ENCODE measurements at places on chromosomes 7 and 10. TPM values are rescaled to one million over a fixed set of nuclear protein-coding genes. Genes with fewer than 3 reads are reported as not detected.
A peak's percentile ranks its signal among the peaks of the same experiment; 100 is the strongest.

The PNLIPRP1 gene
- not detected for total RNA-seq

DNA sequence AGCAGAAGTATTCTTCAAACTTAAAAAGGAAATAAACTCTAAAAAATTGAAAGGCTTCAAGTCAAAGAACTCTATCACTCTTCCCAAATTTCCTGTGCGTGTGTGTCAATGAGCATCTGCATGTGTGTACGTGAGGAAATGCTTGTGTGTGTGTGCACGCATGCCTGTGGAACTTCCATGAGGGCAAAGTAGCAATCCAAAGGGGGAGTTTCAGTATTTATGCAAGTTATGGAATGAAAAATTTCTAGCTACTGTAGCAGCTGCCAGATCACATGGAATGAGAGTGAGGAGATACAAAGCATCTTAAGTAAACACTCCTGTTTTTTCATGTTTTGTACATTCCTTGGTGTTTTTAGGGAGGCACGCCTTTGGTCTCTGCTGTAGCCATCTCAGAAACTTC is 152.6 kb downstream of the RAPGEF5 start:
- DNase-seq = no peak

The COBL gene
- total RNA-seq = 36.0 TPM

DNA sequence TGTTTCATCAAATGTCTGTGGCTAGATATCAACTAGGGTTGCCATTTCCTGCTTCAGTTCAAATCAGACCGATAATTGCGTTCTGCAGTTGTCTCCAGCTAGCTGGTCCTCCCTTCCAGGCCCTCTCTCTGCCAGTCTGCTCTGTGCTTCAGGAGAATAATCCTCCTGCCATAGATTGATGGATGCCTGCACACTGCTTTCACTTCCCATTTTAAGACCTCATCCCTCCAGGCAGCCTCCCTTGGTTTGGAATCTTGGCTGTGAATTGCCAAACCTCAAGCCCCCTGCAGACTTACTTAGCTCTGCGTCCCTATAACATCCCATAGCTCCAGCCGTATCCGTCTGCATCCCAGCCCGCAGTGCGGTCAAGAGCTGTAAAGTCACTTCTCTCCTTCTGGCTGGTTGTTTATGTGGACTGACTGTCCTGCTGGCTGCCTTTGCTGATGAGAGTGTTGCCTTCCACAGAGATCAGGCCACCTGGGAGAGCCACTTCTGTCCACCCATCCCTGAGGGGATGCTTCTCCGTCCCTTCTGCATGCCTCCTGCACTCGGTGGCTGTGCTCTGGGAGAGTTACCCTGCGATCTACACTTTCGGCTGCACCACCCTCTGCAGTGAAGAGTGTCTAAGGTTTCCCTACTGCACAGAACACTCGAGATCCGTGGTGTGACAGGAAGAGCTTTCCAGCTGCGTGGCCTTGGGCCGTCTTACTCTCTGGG is 22.4 kb upstream of the KLF6 start:
- DNase-seq = no peak

GRCh38 chr10:112442063-112442462 is 4.7 kb downstream of the ZDHHC6 start:
- no peak for DNase-seq

GRCh38 chr7:130426564-130426963 is 14.3 kb downstream of the CEP41 start:
- no peak for DNase-seq

DNA sequence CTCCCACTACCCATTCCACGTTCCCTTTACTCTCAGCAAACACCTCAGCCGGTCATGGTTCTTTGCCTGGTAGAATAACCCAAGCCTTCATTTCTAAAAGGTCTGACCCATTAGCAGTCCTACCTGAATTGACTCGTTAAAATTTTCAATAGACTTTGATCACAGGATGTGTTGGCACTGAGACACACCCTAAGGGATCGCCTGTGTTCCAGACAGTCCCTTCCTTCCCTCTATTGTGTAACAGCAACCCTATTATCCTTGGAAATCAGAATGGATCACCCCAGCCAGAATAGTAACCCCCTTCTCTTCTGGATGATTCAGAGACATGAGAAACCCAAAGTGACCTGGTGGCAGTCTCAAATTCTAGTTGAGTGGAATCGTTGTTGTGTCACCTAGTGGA is 20.4 kb upstream of the FAM171A1 start:
- no peak for DNase-seq

The GPER1 gene
- total RNA-seq = 4.6 TPM

DNA sequence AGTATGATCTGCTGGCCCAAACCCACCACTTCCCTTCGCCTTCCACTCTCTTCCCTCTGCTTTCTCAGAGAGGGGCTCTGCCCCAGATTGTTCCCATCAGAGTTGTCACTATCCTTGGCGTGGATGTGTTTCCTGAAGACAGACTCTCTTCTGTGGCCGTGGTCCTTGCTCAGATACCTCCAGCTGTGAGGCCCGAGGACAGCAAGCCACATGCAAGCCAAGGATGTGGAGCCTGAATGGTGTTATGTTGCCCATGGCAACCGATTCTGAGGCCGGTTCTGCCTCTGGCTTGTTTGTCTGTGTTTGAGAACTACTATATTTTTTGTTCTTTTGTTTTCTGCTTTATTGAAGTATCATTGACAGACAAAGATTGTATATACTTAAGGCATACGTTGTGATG is 247.4 kb upstream of the PODXL start:
- no peak for DNase-seq

DNA sequence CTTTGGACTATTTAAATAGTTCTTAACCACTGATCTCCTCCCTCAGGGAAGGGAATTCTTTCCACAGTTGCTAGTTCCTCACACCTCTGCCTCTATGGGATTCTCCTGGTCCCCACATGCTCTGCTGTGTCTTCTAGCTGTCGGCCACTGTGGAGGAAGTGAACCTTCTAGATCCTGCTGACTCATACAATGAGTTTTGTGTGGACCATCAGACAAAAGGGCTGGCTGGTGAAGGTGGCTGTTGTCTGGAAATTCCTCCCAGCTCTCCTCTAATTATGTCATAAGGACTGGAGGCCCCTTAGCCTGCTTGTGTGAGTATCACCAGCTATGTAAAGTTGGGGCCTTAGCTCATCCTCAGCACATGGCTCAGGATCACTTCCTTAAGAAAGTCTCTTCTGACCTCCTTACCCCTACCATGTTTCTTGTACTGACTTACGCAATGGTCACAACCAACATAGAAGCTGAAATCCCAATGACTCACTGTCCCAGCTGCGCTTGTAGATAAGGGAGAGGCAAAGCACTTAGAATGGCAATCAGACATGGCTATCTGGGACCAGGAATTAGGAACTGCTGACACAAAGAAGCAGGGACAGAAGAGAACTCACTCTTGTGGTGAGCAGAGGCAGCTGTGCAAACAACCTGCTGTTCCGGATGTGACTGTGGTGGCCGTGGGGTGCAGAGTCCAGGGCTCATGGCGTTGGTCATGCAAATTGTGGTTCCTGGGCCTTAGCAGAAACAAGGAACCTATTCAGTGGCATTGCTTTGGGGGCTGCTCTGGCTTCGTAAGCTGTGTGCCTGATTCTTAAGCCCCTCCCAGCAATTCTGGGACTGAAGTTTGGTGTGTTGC is 2.5 kb upstream of the MACC1 start:
- DNase-seq = peak; percentile 77

DNA sequence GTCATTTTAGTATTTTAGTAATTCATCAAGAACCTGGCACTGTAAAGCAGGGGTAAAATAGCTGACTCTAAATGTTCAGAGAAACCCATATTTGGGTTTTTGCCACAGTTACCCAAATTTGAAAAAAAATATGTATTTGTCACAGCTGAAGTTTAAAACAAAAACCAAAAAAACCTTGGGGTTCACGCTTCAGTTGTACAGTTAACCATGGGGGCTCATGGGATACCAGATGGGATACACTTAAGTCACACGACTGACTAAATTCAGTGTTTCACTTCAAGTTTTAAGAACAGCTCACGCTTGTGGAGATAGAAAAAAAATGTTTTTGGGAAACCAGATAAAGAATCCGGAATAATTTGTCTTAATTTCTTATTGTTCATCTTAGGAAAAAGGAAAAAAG is 2.1 kb downstream of the ARL3 start:
- DNase-seq = no peak

DNA sequence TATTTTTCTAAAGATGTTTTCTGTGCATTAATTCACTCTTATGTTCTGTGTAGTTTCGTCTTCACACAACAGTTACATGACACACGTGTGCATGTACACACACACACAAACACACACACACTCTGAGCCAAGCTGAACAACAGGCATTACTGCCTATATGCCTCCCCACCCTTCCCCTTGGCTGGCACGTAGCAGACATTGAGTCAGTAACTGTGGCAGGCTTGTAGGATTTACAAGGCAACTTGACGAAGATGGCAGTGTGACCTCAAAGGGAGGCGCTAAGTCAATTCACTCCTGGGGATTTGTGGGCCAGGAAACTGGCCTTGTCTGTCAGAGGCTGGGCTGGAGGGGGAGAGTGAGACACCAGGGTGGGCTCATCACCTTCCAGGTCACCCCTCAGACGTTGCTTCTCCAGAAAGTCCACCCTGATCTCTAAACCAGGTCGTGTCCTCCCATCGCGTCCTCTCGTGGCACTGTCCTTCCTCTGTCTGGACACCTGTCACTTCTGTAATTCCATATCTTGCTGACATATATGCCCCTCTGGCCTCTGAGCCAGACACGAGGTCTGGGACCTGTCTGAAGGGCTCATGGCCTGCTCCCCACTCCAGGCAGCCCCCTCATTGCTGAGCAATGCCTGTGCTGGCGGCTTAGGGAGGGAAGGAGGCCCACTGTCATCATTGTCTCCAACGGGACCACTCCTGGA is 41.1 kb upstream of the INPP5A start:
- DNase-seq = no peak

- no peak for DNase-seq
Measured at GRCh38 chr7:50733552-50733951, 49.1 kb downstream of the GRB10 start.

GRCh38 chr10:62456611-62457101 is 82.5 kb downstream of the ZNF365 start:
- DNase-seq = no peak

DNA sequence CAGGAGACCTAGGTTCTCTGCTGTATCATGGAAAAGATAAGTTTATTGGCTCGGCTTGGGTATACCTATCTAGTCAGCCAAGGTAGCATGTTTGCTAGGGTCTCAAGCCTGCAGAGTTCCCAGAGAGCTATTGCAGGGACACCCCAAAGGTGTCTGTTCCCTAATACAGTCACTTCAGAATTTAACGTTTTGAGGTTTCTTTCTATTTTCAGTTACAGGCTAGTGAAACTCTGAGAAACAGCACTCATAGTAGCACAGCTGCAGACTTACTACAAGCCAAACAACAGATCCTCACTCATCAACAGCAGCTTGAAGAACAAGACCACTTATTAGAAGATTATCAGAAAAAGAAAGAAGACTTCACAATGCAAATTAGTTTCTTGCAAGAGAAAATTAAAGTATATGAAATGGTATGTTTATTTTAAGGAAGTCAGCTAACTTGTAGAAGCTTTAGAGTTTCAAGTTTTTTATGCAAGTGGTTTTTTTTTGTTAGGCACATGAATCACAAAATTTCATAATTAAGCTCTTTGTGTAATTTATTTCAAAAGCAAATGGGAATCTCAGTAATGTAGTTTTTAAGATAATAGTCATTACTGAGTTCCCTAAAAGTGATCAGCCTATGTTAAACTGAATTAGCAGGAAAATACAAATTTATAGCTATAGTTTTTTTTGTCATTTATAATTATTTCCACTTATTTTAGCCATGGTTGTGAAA is 54.9 kb downstream of the AKAP9 start:
- DNase-seq = no peak

GRCh38 chr10:123766761-123767160 is 100.6 kb downstream of the GPR26 start:
- DNase-seq = no peak

DNA sequence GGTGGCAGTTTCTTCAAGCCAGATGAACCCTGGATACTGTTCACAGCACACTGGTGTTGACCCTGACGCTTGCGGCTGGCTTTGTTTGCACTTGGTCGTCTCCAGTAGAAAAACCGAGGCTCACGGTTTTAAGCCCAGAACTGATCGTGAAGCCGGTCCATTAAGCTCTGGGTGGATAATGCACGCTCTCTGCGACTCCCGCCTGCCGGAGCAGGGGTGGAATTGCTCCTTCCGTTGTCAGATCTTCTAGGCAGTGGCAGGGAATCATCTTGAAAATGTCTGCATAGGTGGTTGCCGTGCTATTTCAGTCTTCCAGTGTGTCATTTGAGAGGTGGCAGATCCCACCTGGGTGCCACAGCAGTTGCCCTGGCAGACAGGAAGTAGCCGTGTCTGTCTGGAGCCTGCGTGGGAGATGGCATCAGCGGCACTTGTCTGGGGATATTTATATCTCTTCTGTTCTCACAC is 35.9 kb upstream of the AP5Z1 start:
- DNase-seq = peak; percentile 58

- no peak for DNase-seq
Measured at GRCh38 chr7:128310499-128310898, 33.2 kb downstream of the RBM28 start.

The IGFBP1 gene
- not detected for total RNA-seq

- no peak for DNase-seq
Measured at GRCh38 chr10:69807696-69808095, 6.0 kb downstream of the COL13A1 start.

The LRGUK gene
- total RNA-seq = 0.12 TPM

DNA sequence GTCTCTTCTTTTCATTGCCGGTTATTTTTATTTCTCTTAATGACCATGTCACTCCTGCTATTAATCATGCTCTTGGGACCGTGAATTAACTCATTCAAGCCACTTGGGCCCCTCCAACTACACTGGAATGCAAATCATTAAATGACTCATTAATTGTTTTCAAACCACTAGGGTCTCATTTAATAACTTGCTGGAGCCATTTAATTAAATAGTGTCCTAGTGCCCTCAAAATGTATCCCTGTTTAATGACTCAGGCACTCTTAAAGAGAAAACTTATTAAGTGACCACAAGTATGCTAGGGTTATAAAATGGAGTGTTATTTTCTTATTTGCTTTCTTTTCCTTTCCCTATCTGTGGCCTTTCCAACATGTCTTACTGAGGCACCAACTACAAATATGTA is 73.0 kb downstream of the PLXDC2 start:
- no peak for DNase-seq

The ZNF467 gene
- 7.9 TPM for total RNA-seq

DNA sequence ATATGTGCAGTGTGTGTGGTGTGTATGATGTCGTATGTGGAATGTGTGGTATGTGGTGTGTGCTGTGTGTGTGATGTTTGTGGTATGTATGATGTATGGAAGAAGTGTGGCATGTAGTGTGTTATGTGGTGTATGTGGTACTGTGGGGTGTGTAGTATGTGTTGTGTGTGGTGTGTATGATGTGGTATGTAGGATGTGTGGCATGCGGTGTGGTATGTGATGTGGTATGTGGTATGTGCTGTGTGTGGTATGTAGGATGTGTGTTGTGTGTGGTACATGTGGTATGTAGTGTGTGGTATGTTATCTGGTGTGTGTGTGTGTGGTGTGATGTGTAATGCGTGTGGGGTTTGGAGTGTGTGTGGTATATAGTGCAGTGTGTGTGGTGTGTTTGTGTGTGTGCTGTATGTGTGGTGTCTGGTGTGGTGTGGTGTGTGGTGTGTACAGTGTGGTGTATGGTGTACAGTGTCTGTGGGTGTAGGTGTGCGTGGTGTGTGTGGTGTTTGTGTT is 129.6 kb downstream of the ATP6V0E2 start:
- DNase-seq = no peak

- DNase-seq = no peak
Measured at GRCh38 chr7:99798972-99799371, 15.0 kb upstream of the CYP3A4 start.

GRCh38 chr7:69962186-69963065 is 364.2 kb downstream of the AUTS2 start:
- DNase-seq = no peak

GRCh38 chr7:7119729-7120128 is 62.6 kb upstream of the C1GALT1 start:
- no peak for DNase-seq

Measured in left cardiac atrium (tissue), 4 donors.